ENCODE measurements at places on chromosomes 7 and 10.

GRCh38 chr7:47827871-47828270 lies 120.4 kb downstream of the PKD1L1 start:
- DNase-seq = no peak

GRCh38 chr10:101028446-101029337 lies 2.2 kb downstream of the PDZD7 start:
- DNase-seq = peak; percentile 23

- DNase-seq = no peak
These were observed 111.8 kb upstream of the FOXP2 start for GRCh38 chr7:114302858-114303257.

GRCh38 chr7:87038993-87039690 lies 20.3 kb downstream of the ELAPOR2 start:
- DNase-seq = peak; percentile 5

DNA sequence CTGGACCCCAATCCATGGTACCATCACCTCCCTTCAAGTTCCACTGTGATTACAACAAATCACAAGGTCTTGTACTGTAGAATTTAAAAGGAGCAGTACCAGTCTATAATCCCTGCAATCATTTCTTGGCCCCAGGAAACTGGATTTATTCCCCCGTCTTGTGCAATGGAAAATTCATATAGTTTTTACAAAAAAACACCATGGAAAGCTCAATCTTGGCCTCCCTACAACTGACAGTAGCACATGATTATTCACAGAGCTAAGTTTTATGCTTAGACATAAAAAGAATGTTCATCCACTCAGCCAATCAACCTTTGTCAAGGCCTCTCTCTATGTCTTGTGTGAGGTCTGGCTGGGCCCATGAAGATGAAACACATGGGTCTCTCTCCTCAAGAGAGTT lies 10.2 kb downstream of the DGKI start:
- no peak for DNase-seq

DNA sequence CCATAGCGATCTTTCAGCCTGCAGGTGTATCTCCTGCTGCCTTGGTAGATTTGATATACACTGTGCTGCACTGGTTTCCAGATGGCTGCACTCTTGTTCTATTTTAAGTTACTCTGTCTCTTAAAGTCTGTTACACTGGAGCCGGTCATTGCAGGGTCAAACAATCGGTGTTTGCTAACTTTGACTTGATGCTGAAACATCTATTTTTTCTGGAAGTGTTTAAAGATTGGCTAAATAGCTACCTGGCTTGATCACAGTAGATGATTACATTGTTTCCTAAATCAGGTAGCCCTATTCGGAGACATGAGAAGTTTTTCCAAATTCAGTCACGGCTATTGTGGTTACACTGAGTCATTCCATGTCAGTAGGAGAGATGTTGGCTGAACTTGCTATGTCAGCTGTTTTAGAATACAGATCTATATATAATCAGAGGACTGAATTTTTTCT lies 574.8 kb downstream of the ETV1 start:
- DNase-seq = no peak

GRCh38 chr7:117937049-117937752 lies 64.0 kb upstream of the CTTNBP2 start:
- no peak for DNase-seq

- DNase-seq = no peak
These were observed 73.3 kb downstream of the FAM53B start for GRCh38 chr10:124670849-124671248.

GRCh38 chr10:118840776-118841468 lies 86.2 kb upstream of the CACUL1 start:
- DNase-seq = no peak

DNA sequence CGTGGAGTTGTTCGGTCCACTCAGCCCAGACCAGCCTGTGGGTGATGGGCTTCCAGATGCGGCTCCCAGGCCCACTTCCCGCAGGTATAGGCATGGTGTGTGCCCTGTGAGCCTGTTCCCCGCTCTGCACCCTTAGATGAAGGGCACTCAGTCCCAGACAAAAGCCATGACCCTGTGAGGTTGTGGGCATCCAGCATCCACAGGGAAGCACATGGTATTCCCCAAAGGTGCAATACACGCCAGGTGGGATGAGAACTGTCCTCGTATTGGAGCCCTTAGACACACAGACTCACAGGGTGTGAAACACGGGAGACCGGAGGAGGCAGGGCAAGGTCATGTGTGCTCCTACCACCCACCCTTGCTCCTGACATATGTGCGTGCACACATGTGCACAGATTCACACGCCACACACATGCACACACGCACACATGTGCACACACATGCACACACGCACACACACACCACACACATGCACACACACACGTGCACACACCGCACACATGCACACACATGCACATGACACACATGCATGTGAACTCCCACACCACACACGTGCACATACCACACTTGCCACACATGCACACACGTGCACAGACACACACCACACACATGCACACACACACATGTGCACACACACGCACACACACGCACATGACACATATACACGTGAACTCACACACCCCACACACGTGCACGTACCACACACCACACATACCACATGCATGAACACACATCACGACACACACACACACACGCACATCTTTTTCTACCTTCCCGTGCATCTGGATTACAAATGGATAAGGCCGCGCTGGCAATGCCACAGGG lies 319.4 kb downstream of the WDR37 start:
- no peak for DNase-seq

DNA sequence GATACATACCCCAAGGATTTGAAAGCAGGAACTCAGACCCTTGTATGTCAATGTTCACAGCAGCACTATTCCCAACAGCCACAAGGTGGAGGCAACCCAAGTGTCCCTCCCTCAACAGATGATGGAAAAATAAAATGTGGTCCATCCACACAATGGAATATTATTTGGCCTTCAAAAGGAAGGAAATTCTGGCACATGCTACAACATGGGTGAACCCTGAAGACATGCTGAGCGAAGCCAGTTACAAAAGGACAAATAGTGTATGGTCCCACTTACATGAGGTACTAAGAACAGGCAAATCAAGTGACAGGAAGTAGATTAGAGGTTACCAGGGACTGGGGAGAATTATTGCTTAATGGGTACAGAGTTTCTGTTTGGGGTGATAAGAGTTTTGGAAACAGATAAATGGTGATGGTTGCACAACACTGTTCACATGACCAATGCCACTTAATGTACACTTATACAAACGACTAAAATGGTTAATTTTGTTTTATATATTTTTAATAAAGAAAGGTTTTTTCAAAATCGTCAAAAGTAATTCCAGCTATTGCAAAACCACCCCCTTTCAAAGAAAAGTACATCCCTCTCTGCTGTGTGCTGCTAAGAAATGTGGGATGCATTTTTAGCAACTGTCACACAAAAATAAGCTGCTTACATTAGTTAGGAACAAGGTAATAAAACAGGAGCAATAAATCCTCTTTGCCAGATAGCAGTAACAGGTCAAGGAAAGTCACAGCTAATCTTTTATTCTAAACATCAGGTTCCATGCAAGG lies 85.7 kb downstream of the GRB10 start:
- DNase-seq = no peak

DNA sequence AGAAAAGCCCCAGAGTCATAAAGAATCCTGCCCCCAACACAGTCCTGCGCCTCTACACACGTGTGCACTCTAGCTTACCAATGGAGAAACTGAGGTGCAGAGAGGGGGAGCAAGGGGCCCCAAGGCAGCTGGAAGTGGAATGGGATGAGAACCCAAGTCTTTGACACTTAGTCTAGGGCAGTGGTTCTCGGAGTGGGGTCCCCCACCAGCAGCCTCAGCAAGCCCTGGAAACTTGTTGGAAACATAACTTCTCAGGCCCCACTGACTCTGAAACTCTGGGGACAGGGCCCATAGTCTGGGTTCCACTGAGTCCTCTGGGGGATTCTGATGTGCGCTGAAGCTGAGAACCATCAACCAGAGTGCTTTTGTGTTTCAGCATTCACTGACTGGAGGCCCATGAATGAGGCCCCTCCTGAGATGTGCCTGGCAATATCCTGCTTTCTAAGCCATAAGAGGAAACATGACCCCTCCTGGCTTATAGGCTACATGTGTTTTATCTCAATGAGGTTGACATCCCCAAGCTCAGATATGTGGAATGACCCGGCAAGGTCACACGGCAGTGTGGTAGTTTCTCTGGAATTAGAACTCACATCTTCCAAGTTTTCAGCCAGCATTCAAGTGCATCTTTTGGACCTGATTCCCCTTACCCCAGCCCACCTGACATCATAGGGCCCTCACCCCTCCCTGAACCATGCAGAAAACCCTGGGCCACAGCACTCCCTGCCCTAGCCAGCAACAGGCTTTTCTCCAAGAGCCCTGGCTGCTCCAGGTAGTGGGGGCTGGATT lies 147.3 kb upstream of the PCBD1 start:
- peak; percentile 42 for DNase-seq

DNA sequence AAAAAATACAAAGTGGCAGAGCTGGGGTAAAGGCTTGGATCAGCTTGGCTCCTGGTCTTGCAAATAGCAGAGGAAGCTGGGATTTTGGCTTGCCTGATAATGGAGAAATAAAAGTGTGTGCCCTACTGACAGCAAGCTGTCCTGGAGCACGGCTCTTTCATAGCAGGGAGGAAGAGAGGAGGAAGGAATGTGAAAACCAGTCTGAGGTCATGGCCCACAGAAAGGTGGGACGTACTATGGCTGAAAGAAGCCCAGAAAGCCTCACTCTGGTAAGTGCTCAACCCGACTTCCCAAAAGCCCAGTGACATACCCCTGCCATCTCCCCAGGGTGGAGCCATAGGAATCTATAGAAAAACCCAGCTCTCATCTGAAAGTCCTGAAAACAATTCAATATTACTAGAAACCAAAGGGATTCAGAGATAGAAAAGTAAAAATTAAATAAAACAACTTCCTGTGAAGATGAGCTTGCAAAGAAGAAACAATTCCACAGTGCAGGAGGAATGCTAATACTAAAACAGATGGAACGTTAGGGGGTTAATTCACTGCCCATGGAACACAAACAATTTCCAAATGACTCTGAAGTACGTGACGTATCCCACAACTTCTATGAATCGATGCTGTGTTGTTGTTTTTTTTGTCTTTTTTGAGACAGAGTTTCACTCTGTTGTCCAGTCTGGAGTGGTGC lies 246.7 kb upstream of the PTN start:
- DNase-seq = no peak

- no peak for DNase-seq
These were observed 334.1 kb downstream of the GLRX3 start for GRCh38 chr10:130470286-130470685.

DNA sequence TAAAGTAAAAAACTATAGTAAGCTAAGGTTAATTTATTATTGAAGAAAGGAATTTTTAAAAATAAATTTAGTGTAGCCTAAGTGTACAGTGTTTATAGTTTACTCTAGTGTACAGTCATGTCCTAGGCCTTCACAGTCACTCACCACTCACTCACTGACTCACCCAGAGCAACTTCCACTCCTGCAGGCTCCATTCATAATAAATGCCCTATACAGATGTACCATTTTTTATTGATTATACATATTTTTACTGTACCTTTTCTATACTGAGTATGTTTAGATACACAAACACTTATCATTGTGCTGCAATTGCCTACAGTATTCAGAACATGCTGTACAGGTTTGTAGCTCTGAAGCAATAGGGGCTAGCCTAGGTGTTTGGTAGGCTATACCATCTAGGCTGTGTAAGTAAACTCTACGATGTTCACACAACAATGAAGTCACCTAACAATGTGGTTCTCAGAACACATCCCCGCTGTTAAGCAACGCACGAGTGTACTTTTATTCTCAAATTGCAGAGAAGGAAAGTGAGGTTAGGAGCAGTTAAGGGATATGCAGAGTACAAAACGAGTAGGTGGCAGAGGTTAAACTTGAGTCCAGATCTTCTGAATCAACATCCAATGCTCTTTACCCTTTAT lies 38.9 kb upstream of the PLCE1 start:
- DNase-seq = no peak

DNA sequence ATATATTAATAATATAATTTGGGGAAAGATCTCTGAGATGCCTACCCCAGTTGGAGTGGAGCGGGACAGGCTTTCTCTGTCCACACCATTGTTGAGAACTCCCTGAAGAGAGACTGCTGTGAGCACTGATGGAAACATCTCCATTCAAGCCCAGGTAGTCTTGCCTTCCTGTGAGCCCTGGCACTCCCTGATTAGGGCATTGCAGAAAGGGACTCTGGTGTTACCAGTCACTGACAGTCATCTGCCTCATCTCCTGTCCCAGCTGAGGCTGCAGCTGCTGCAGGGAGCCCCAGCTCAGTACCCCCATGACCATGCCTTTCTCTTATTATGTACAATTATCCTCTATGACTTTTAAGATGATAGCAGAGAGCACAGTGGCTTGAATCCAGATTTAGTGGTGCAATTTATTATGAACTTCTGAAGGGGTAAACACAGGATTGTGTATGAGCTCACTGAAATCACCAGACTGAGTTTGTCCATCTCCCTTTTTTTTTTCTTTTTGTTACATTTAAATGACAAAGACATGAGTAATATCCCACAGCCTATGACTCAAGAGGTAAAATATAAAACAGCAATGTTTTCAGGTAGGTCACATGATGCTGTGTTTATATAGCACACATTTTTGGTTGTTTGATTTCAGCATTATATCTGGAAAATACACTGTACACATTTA lies 236.9 kb downstream of the SLC25A13 start:
- no peak for DNase-seq

GRCh38 chr10:20276127-20276979 lies 460.1 kb downstream of the PLXDC2 start:
- DNase-seq = no peak
